Activated T-helper 1 cell treated with Interleukin-2 at 50 U/mL for 16 hours (primary cell): ENCODE measurements at places on chromosomes 3 and 15.

- DNase-seq, result no peak
These were observed 542.6 kb downstream of the TUSC7 start for GRCh38 chr3:117252208-117252607.

DNA sequence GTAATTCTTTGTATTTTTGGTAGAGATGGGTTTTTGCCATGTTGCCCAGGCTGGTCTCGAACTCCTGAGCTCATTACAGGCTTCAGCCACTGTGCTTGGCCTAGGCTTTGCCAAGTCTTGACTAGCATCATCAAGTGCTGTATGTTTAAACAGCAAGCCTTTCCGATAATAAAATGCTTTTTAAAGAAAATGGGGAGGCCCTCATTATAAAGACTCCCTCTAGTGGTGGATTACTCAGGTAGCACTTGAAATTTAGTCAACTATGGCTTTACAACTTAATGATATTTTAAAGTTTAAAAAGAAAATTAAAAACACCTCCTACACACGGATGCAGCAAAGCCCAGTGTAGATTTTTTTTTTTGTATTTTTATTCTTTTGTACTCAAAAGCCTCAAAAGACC, 213.6 kb downstream of the GAP43 start:
- no peak for DNase-seq

DNA sequence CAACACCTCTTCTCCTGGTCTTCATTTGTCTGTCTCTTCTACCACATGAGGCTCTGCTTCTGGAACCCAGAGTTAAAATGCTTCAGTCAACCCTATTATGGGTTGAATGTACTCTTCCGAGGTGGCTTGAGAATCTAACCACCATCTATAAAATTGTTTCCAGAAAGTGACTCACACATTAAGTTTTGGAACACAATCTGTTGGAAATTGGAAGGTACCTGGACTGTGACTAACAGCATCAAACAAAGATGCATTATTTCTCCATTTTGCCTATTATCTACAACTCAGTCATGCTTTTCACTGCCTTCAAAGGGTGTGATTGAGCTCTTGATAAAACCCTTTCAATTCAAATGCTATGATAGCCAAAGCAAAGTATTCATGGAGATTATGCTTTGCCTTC, 499.0 kb upstream of the SEMA6D start:
- DNase-seq, result no peak

DNA sequence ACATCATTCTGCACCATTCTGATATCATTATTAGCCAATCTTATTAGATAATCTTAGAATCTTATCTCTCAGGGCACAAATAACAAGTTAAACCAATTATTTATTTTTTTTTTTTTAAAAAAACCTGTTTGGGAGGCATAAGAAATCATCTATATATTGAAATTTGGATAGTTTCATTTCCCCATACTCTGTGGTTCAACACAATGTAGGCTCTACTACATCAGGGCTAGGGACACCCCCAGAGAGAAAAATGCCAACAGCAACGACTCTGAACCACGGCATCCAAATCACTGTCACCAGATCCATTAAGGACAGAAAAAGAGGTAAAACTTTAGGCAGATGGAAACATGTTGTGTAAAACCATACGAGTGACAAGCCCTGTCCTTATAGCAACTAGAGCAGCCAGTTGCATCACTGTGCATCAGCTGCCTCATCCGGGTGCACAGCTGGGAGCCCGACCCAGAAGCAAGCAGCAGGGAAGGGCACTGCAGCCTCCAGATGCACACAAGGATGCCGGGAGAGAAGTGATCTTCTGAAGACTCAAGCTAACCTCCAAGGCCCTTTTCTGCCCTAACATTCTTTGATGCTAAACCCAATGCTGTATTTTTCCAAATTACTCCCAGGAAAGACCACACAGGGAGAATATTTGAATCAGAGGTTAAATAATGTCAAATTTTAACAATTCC, 381.1 kb downstream of the CTNNB1 start:
- DNase-seq, result no peak
